NCI-H446 treated with DMSO at 0.1 percent for 48 hours (cell line): ENCODE measurements at places on chromosomes 12 and 14.

GRCh38 chr12:132562489-132563021, 47.8 kb downstream of the LRCOL1 start:
- no peak for DNase-seq

GRCh38 chr12:108517288-108518100, 2.4 kb downstream of the FICD start:
- DNase-seq: no peak

DNA sequence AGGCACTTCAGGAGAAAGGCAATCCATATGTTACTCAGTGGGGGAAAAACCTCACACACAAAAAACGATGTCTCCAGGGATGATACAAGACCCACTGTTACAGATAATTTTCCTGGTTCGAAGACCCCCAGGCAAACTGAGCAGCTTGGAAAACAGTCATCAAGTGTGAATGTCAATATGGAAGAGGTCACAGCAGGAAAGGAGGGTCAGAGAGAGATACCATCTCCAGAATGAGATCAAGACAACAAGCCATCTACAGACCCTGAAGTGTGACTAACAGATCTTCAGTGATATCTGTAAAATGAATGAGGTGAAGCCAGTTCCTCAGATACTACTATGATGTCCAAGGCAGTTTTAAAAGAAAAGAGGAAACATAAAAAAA, 28.6 kb downstream of the GNS start:
- no peak for DNase-seq

DNA sequence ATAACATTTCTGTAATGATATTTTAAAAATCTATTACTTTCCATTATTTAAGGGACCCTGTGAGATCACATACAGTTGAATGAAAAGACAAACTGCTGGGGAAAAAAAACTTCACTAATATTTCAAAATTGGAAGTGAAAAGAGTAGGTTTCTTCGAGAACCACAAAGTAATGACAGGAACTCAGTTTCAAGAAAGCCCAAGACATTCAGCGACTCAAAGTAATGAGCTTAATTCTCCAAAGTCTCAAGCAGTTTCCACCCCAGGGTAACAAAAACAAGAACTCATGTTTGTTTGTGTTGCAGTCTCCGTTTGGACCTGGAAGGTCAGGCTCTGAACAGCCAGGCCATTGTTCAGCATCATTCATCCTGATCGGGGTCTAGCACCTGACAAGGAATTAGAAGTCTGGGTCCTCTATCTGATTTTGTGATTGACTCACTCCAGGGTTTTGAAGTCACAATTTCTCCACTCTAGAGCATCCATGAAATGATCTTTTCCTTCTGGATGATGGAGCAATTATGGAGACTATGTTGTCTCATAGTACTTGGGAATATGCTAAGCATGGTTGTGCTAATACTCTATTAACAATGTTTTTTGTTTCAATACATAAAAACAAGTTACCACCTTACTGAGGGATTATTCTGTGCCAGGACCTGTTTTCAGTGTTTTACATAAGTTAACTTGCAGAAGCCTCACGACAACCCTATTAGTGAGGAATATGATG, 126.9 kb downstream of the SLC25A21 start:
- DNase-seq: no peak

GRCh38 chr14:63470962-63471793, 72.0 kb downstream of the PPP2R5E start:
- no peak for DNase-seq

DNA sequence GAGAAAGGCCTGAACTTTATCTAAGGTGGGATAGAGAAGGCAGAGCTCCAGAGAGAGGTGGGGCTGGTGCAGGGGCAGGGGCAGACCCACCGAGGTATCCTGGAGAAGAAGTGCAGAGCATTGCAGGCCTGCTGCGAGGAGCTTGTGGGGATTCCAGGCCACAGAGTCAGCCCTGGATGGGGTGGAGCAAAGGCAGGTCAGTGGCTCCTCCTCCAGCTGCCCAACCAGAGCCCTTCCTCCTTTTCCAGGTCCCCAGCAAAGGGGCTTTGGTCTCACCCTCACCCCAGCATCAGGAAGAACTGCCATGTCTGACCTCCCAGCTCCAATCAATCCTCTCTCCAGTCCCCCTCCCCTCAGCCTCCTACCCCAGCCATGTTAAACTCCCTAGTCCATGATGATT, 19.8 kb upstream of the ZNF740 start:
- no peak for DNase-seq
